ENCODE measurements at places on chromosomes 7 and 10. TPM values are rescaled to one million over a fixed set of nuclear protein-coding genes. Genes with fewer than 3 reads are reported as not detected.

CALML5 gene
- total RNA-seq: not detected

FAM25G gene
- total RNA-seq: not detected

DNA sequence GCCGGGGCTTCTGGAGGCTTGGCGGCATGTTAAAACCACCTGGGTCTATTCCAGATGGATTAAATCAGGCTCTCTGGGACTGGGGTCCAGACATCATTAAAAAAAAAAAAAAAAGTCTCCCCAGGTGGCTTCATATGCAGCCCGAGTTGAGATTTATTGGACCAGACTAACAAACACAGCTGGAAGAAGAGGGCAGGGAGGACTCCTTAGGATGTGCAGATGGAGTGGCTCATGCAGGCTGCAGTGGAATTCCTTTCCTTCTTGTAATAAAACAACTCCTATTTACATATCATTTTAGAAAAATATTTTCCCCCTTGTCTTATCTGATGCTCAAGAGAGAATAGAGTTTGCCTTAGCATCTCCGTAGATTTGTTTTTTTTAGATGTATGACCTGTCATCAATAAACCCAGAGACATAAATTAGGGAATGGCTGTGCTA is 238.1 kb downstream of the CAMK1D start:
- no peak for DNase-seq

DNA sequence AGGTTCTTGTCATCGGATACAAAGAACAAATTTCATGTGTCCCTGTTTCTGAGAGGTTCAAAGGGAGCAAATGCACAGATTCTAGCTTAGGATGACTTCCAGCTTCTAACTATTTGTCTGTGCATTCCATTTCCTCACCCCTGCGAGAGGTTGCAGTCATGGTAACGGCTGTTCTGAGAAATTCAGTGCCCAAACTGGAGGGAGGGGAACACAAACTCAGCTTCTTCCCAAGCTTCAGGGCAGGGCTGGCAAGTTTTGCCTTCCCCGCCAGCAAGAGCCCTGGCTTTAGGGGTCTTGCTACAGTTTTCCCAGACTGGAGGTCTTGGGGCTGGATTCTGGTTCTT is 11.1 kb downstream of the FAS start:
- DNase-seq: no peak

DNA sequence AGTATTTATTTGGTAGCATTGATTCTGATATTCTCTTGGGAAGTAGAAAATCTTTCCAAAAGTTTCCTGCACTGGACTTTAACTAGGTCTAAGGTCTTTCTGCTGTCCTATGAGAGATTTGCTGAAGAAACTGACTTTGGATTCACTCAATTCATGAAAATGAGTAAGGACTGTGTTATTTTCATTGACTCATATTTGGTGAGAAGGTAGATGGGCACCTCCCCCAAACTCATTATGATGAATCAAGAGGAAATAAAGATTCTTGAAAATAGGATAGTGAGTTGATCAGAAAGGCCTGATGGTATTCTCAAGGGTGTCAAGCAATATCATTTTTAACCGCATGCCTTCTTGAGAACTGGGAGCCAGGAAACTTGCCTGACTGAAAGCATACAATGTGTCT is 110.3 kb downstream of the RNF133 start:
- no peak for DNase-seq
